ENCODE measurements at places on chromosomes 5 and 9.

DNA sequence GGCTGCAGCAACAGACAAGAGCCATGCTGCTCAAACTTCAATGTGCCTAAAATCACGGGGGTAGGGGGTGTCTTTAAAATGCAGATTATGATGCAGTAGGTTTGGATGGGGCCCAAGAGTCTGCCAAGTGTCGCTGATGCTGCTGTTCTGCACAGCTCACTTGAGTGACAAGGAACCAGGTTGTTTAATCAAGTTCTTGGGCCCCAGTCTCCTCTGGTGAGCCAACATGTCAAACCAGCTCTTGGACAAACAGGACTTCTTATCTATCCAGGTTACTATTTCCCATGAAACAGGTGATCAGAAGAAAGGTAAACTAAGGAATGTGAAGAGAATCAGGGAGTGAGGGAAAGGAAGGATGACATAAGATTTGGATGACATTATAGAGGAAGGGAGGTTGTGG is 78.0 kb downstream of the APBA1 start:
- no peak for DNase-seq

GRCh38 chr5:154395407-154396106 is 50.2 kb upstream of the SAP30L start:
- DNase-seq, result peak; percentile 78

DNA sequence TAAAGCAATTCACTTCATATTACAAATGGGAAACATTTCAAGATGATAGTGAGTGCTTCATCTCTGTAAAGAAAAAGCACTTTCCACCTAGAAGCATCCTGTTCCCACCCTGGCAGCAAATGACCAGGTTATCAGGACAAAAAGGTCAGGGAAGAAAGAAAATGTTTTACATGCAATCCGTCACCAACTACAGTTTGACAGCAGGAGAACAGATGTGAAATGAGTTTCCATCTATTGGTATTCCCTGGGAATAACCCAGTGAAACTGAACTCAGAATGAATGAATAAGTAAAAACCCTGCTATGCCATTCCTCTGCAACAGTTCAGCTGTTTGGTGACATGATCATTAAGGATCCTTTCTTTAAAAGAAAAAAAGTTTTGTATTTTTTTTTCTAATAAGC is 67.6 kb downstream of the HTR1A start:
- DNase-seq, result no peak

DNA sequence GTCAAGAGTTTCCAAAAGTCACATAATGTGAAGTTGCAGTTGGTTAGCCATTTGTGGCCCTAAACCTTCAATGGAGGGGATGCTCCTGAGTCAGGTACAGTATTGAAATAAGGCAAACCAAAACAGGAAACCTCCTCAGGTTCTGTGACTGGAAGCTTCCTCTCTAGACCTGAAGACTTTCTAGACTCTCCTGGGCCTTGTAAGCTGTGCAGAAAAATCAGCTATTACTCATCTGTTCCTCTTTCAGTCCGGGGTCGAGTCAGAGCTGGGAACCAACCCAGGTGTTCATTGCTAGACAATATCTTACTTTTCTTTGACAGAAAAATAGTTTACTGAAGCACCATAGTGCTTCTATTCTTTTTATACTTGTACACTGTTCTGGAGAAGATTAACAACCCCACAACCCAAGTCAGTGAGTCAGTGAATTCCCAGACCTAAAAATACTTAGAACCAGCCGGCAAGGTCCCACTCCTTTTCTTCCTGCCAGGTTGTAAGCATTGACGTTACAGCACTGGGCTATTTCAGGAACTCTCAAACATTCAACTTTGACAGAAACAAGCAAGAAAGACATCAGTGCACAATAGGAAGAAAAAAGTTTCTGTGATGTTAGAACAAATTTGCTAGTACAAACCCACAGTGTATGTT is 47.3 kb downstream of the FSTL4 start:
- DNase-seq, result no peak

- DNase-seq, result no peak
These were observed 2.2 kb downstream of the GAS1 start for GRCh38 chr9:86944796-86945727.

Measured in renal cortical epithelial cell (primary cell).